ENCODE measurements at places on chromosomes 3 and 15. TPM values are rescaled to one million over a fixed set of nuclear protein-coding genes. Genes with fewer than 3 reads are reported as not detected.

TMOD2 gene
- 7.3 TPM for total RNA-seq

AGBL1 gene
- total RNA-seq = not detected

KBTBD13 gene
- 9.4 TPM for total RNA-seq

CHRFAM7A gene
- total RNA-seq = 0.22 TPM

NLGN1 gene
- total RNA-seq = 7.8 TPM

TAGLN3 gene
- not detected for total RNA-seq

HDC gene
- total RNA-seq = 0.65 TPM

IL17RE gene
- total RNA-seq = 0.46 TPM

WNT7A gene
- not detected for total RNA-seq

ATP13A4 gene
- total RNA-seq = 0.11 TPM

ATP13A3 gene
- total RNA-seq = 60.4 TPM

ALPK3 gene
- 114 TPM for total RNA-seq

LTF gene
- 3.7 TPM for total RNA-seq

PLSCR2 gene
- not detected for total RNA-seq

GOLGA8R gene
- 4.3 TPM for total RNA-seq

SACM1L gene
- total RNA-seq = 27.5 TPM

CPN2 gene
- 2.4 TPM for total RNA-seq

C3orf20 gene
- not detected for total RNA-seq

PARP3 gene
- total RNA-seq = 18.1 TPM

C3orf85 gene
- total RNA-seq = not detected

IQCH gene
- total RNA-seq = 1.6 TPM

Data from Right ventricle myocardium superior (tissue), 1 donor.